Activated CD4-positive, alpha-beta T cell treated with anti-CD3 and anti-CD28 coated beads for 24 hours (primary cell): ENCODE measurements at places on chromosomes 1 and 21.

DNA sequence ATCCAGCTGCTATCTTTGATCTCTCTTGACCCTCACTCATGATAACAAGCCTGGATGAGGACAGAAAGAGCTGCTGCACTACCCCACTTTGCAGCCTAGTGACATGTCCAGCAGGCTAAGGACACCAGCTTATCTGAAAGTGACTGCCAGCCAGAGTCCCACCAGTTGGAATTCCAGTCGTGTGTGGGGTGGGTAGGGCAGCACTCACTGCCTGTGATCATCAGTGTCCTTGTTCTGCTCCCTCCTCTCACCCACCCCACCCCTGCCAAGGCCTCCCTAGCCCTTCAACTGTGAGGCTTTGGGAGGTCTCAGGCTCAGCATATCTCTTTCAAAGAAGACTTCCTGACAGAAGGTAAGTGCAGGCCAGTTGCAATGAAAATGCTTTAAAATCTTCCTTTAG is 15.5 kb upstream of the NMNAT2 start:
- DNase-seq = no peak

- no peak for DNase-seq
These were observed 179.0 kb downstream of the SLC35F3 start for GRCh38 chr1:234083460-234083859.

GRCh38 chr1:226111883-226112261 is 49.4 kb downstream of the H3-3A start:
- no peak for DNase-seq

- DNase-seq = no peak
These were observed 567.6 kb downstream of the MRPL39 start for GRCh38 chr21:25039461-25040380.

- no peak for DNase-seq
These were observed 48.0 kb downstream of the NID1 start for GRCh38 chr1:236016782-236017400.

DNA sequence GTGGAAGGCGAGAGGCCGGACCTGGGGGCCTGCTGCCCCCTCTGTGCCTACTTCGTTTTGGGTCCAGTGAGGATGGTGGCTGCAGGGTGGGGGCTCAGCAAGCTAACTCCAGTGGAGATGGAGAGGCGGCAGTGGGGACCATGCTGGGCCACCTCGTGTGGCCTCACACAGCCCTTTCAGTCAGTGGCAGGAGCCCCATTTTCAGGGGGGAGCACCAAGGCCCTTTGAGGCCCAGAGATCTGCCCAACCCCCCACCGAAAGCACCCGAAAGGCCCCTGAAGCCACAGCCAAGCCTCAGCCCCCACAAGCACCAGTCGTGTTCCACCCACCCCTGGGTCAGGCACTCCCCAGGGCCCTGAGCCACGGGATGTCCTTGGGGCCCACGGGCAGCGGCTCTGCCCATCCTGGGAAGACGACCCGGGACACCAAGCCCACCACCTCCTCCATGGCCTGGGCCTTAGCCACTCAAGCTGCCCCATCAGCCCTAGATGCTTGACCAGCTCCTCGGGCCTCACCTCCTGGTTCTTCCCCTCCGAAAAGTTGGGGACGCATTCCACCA is 345 bp downstream of the FTCD start:
- no peak for DNase-seq

- DNase-seq = no peak
These were observed 13.9 kb upstream of the ZBTB17 start for GRCh38 chr1:15989776-15990175.

GRCh38 chr1:10765304-10765703 is 31.1 kb downstream of the CASZ1 start:
- no peak for DNase-seq

- DNase-seq = no peak
These were observed 44.6 kb upstream of the DMRTB1 start for GRCh38 chr1:53414632-53415031.

GRCh38 chr21:15297824-15298223 is 233.0 kb upstream of the NRIP1 start:
- DNase-seq = no peak

DNA sequence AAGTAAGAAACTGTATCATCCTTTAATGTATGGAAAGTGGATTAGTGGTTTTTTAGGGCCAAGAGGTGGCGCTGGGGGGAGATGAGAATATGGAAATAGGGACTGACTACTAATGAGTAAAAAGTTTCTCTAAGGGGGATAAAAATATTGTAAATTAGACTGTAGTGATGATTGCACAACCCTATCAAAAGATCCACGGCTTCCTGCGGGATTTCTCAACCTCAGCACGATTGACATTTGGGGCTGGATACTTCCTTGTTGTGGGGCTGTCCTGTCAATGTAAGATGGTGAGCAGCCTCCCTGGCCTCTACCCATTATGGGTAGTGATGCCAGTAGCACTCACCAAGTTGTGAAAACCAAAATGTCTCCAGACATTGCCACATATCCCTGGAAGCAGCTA is 36.0 kb upstream of the PRDM2 start:
- no peak for DNase-seq

DNA sequence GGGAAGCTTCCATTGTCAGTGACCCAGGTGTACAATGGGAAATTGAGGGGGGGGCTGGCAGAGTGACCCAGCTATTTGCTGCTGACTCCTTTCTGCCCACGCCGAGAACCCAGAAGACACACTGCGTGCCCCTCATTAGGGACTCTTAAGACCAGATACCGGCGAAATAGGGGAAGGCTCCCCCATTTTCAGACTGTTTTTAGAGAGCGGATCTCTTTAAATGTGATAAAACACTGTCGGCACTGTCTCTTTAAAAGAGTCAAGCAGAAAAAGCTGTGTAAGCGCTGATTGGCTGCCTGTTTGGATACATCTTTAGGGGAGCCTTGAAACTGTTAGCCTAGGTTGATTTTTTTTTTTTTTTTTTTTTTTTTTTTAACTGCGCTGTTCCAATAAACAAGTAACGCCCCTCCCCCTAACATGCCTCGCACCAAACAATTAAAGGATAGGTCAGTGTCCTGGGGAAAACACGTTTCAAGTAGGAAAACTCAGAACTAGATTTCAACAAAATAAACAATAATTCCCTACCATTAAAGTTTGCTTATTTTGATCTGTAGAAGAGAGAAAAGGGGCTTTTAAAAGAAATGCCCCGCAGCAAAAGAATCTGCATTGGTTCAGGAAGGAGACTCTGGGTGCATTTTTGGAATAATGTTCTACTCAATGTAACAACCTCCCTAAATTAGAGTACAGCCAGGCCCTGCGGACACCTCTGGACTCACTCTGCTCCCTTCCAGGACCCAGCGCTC is 1.4 kb upstream of the SSBP3 start:
- no peak for DNase-seq

DNA sequence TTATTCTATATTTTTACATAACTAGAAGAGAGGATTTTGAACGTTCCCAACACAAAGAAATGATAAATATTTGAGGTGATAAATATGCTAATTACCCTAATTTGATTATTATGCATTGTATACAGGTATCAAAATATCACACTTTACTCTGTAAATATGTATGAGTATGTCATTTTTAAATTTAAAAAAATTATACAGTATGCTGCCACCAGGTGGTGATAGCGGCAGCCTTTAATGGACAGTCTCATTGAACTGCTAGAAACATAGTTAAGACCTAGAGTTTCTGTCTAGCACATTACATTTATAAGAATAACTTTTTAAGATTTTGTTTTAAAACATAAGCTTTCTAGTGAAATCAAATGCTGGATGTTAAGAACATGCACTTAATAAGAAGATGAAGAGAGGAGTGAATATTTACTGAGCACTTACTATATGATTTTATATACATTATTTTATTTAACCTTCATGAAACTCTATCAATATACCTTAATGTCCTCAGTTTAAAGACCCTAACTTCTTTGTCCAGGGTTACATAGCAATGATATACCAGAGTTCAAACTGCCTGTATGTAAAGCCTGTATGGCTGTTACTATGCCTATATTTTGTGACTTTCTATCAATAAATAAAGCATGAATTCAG is 207.1 kb downstream of the NUF2 start:
- no peak for DNase-seq

DNA sequence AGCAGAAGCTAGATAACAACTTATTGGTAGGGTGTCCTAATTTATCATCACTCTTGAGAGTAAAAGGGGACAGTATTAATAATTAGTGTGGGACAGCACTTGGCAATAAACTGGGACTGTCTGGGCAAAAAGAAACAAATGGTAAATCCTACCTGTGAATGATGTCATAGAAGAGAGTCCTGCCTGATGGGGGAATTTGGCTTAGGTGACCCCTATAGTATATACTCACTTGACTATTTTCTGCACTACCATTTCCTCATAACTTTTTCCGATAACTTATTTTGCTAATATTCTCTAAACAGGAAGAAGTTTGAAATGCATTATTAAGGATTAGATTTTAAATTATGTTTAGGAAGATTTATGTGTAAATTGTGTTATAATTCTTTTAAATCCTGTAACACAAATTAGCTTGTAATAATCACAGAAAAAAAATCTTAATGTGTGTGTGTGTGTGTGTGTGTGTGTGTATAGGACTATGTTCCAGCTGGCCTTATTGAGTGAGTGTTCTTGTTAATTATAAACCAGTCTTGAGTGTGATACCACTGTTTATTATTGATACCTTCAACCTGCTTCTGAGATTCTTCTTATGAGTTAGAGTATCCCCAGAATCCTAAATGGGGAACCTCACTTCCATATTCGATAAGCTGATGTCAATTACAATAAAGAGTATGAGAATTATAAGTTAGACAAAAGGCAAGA is 144.2 kb upstream of the C1orf105 start:
- DNase-seq = no peak

DNA sequence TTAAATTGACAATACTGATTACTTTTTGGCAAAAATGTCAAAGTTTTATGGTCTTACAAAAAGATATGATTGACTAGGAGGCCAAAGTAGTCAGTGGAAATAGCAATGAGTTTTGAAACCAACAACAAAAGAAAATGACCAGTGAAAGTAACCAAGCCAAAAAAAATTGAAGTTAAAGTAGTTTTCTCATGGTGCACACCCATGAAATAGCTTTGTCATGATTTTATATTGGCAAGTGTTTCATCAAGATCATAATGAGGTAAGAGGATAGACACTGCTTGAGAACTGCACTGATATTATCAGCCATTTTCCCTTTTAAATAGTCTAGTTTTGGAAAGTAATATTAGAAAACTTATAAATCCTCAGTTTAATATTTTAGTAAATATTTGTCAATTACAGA is 206.2 kb upstream of the ADAMTS5 start:
- no peak for DNase-seq

GRCh38 chr1:246567646-246568235 is 1.5 kb downstream of the CNST start:
- no peak for DNase-seq

GRCh38 chr21:44297525-44298290 is 2.1 kb upstream of the PFKL start:
- peak; percentile 70 for DNase-seq

DNA sequence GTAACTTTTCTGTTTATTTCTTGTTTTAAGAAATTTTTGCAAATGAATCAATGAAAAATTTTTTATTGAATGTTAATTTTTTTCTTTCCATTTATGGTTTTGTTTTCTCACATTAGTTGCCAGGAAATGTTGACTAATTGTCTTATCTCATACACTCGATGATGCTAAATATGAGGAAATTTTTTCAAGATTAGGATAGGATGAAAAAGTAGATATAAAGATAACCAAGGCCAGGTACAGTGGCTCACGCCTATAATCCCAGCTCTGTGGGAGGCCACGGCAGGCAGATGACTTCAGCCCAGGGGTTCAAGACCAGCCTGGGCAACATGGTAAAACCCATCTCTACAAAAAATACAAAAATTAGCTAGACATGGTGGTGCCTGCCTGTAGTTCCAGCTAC is 12.6 kb downstream of the LAX1 start:
- DNase-seq = no peak

DNA sequence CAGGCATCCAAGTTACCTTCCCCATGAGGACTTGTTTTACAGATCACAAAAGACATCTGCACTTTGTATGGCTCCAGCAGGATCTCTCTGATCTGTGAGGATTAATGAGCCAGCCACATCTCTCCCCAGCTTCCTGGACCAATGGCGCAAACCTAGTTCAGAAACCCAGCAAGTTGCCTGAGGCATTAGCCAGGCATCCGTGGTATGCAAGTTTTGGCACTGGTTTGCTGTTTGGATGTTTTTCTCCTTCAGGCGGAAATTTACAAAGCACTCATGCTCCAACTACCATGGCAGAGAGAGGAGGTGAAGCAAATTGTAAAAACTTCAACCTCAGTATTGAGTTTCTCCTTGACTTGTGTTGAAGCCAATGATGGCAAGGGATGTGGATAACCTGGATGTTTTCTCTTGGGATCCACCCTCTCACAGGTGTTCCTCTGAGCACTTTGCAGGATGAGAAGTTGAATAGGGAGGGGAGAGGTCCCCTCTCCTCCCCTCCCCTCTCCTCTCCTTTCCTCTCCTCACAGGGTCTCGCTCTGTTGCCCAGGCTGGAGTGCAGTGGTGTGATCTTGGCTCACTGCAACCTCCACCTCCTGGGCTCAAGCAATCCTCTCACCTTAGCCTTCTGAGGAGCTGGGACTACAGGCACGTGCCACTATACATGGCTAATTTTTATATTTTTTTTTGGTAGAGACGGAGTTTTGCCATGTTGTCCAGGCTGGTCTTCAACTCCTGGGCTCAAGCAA is 25.6 kb upstream of the ENO1 start:
- no peak for DNase-seq

GRCh38 chr1:10679496-10680220 is 116.8 kb downstream of the CASZ1 start:
- DNase-seq = no peak

DNA sequence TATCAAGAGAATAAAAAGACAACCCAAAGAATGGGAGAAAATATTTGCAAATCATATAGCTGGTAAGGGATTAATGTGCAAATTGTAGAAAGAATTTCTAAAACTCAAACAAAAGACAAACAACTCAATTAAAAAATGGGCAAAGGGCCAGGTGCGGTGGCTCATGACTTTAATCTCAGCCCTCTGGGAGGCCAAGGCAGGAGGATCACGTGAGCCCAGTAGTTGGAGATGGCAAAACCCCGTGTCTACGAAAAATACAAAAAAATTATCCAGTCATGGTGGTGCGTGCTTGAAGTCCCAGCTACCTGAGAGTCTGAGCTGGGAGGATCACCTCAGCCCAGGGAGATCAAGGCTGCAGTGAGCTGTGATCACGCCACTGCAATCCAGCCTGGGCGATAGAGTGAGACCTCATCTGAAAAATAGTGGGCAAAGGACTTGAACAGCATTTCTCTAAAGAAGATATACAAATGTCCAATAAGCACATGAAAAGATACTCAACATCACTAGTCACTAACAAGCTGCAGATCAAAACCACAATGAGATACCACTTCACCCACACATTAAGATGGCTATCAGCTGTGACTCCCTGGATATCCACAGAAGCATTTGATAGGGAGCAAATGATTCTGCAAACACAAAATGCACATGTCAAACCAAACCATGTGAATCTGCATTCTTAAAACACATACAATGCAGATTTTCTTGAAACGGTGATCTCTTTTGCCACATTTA is 20.9 kb downstream of the SLC30A1 start:
- no peak for DNase-seq
